ENCODE measurements at places on chromosomes 5 and 9.

DNA sequence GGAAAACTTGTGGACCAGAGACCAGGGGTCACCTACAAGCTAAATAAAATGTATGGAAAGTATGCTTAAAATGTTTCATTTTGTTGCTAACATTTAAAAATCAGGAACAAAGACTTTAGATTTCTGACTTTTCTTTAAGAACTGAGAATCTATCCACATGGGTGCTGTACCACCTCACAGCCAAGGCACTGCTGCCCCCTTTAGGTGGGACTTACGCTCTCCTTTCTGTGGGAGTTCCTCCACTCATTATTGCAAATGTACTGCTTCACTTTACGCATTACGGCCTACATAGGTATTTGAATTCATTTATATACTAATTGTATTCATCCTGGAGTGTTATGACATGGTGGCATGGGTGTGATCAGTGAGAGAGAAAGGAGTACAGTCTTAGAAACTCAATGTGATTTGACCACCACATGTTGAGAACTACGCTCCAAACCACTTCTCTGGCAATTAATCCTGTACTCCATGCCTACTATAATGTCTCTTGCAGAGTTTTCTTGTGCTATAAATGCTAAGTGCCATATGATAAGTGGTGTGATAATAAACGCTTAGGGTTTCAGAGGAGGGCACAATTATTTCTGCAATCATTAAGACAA lies 24.7 kb upstream of the CETN3 start:
- DNase-seq: peak; percentile 27

GRCh38 chr5:72438141-72438540 lies 69.1 kb downstream of the ZNF366 start:
- DNase-seq: no peak

- no peak for DNase-seq
These were observed 130.3 kb downstream of the FOXD1 start for GRCh38 chr5:73318308-73318719.

DNA sequence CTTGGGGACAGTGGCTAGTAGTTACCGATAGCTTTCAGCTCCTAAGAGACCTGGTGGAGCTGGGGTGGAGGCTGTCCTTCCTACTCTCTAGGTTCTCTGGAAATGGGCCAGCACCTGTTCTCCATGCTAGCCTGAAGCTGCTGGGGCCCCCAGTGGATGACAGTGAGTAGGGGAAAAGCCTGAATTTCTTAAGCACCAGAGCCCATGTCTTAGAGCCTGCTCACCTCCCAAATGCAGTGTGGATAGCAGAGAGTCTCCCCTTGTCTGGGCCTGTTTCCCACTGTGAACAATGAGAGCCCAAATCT lies 105.8 kb downstream of the DAB2IP start:
- no peak for DNase-seq

GRCh38 chr5:42798284-42799240 lies 13.1 kb downstream of the SELENOP start:
- DNase-seq: no peak

GRCh38 chr5:36363101-36363500 lies 61.4 kb upstream of the RANBP3L start:
- peak; percentile 21 for DNase-seq
